ENCODE measurements at places on chromosomes 7 and 10.

GRCh38 chr7:134879815-134880475, 100.5 kb downstream of the CALD1 start:
- no peak for DNase-seq

GRCh38 chr10:26227786-26228185, 11.2 kb downstream of the GAD2 start:
- no peak for DNase-seq

- DNase-seq = no peak
These were observed 56.2 kb upstream of the IGFBP3 start for GRCh38 chr7:45977256-45977780.

DNA sequence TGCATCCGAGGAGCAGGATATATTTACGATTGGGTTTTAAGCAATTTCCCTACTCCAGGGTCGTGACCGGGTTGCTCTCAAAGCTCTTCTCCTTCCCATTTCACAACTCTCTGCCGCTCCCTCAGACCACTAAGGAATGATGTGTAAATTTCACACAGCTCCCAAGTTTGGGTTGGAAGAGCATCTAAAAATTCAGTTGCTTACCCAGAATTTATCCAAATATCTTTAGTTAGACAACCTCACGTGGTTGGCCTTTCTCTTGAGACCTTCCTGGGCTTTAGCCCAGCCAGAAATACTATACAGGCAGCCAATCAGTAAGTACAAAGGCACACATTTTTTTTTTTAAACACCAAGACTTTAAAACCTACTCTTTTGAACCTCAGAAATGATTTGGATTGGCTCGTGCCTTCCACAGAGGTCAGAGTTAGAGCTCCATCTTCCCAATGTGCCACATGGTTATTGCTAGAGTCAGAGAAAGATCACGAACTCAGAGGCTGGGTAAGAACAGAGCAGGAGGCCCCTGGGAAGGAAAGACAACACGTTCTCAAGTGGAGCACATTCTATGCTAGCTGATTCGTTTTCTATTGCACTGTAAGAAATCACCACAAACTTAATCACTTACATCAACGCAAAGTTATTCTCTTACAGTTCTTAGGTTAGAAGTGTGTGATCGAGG, 335.4 kb upstream of the MGMT start:
- DNase-seq = no peak

DNA sequence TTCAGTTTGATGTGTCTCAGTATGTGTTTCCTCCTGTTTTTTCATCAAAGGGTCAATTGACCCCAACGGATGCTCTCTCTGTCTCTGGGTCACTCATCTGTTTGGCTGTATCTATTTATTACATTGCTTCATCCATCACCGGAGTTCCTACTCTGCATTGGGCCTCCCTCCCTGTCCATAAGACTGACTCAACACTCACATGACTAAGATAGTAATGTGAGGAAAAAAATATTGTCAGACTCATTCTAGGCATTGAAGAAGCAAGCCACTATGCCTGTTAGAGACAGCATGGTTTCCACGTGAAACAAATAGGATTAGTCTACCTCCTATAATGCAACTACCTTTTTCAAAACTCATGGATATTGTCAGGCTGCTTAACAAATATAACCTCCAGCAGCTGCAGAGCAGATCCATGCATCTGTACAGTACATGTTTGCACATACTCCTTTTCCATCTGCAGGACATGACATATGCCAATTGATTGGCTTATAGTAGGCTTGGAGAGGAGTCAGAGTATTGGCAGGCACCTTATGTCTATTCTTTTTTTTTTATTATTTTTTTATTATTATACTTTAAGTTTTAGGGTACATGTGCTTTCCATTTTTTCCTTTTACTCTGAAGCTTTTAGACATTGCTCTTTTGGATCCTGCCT, 275.2 kb downstream of the LRRTM3 start:
- DNase-seq = no peak

All from G401 (cell line).